ENCODE measurements at places on chromosomes 13 and 19.

DNA sequence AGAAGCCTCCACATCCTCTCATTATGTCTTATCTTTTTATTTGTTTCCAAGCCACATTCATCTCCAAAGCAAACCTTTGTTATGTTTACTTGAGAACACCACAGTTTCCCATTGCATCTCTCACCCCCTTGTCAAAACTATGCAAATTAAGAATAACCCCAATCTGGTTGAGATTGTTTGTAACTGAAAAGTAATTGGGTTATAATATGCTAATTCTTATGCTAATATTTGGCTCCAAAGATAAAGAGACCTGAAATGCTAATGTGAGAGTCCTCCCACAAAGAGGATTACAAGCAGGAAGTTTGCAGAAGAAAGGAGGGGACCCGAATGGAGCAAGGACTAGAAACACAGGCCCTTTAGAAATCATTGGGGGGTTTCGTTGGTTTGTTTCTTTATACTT lies 92.9 kb upstream of the UBL3 start:
- DNase-seq, result no peak

DNA sequence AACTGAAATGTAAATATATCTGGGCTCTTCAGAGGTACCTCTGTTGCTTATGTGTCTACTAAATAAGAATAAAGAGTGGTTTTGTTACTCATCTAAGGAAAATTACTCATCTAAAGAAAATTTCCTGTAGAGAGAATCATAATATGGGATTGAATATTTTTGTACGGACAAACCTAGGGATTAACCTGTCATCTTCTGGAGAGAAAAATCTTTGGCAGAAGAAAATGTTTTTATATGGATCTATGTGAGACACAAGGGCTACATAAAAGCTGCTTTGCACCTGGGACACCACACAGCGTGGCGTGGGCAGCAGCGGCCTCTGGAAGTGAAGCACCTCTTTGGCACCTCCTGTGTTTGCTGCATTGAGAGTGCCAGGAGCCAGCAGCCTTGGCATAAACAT lies 242.9 kb upstream of the DACH1 start:
- no peak for DNase-seq

DNA sequence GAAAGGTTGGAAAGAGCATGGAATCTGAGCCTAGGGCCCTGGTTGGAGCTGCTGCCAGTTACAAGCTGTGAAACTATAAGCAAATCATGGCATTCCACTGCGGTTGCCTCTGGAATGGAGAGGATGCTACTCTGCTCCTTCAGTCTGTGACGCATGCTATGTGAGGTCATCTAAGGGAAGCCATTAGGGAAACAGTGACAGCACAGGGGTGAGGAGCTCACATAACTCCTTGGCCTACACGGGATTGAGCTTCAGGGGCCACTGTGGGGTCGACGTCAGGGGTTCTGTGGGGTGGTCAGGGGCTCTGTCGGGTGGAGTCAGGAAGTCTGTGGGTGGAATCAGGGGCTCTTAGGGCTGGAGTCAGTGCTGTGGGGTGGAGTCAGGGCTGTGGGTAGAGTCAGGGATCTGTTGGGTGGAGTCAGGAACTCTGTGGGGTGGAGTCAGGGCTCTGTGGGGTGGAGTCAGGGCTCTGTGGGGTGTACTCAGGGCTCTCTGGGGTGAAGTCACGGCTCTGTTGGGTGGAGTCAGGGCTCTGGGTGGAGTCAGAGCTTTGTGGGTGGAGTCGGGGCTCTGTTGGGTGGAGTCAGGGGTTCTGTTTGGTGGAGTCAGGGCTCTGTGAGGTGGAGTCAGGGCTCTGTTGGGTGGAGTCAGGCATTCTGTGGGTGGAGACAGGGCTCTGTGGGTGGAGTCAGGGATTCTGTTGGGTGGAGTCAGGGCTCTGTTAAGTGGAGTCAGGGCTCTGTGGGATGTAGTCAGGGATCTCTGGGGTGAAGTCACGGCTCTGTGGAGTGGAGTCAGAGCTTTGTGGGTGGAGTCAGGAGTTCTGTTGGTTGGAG lies 35.8 kb upstream of the MEDAG start:
- no peak for DNase-seq

- DNase-seq, result no peak
These were observed 4.7 kb upstream of the GSK3A start for GRCh38 chr19:42246922-42247639.

GRCh38 chr13:37966266-37966665 lies 96.7 kb upstream of the TRPC4 start:
- no peak for DNase-seq

DNA sequence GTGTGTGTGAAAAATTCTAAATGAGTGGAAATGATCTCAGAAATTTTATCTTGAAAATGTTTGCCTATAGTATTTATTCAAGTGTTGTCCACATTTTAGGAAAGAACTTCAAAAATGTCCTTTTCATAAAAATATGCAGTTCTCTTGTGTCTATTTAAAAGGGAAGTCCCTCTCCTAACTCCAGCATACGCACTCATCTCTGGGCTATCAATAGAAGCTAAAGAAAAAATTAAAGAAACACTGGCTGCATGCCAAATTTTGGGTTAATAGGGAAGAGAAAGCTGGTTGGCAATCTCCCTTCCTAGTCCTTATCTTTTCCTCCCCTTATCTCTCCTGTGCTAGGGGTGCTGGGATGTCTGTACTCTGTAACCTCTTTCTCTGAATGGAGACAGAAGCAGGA lies 313.3 kb downstream of the ENOX1 start:
- no peak for DNase-seq

DNA sequence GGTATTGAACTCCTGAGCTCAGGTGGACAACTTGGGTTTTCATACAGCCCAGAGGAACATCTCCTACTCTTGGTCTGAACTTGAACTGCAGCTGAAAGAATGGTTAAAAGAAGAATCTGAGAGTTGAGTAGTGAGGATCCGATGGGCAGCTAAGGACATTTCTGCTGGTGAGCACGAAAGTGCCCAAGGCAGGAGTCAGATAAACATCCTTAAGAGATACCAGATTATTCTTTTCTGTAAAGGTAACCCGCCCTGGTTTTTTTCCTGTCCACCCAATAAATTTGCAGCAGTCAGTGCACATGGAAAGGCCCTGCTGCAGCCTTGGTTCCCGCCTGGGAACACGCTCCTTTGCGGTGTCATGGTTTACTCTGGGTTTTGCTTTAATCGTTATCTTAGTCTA lies 78.4 kb upstream of the ARHGEF7 start:
- DNase-seq, result no peak

GRCh38 chr13:26678796-26679195 lies 81.8 kb downstream of the GPR12 start:
- DNase-seq, result no peak

GRCh38 chr19:13260883-13261653 lies 110.9 kb downstream of the IER2 start:
- DNase-seq, result no peak

- no peak for DNase-seq
These were observed 127.3 kb upstream of the EDNRB start for GRCh38 chr13:78045916-78046315.

DNA sequence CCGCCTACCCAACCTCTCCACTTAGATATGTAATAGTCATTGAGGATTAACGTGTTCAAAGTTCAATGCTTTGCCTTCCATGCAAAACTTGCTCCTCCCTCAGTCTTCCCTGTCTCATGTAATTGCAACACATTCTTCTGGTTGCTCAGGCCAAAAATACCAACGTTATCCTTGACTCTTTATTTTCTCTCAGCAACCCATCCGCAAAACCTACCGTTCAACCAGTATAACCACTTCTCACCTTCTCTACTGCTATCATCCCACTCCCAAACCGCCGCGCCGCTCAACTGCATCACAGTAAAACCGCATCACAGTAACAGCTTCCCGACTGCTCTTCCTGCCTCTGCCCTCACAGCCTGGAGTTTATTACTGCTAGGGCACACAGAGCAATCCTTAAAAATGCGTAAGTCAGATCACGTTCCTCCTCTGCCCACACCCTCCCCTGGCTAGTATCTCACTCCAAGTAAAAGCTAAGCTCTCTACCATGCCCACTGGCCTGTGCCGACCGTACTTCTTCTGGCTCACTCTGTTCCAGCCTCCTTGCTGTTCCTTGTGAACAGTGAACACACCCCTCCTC lies 8.2 kb downstream of the MTIF3 start:
- DNase-seq, result no peak

- no peak for DNase-seq
These were observed 30.6 kb upstream of the FAM216B start for GRCh38 chr13:42750794-42751193.

- no peak for DNase-seq
These were observed 58.2 kb downstream of the EFNB2 start for GRCh38 chr13:106477303-106477702.

- DNase-seq, result no peak
These were observed 55.7 kb downstream of the GGACT start for GRCh38 chr13:100532836-100533435.

DNA sequence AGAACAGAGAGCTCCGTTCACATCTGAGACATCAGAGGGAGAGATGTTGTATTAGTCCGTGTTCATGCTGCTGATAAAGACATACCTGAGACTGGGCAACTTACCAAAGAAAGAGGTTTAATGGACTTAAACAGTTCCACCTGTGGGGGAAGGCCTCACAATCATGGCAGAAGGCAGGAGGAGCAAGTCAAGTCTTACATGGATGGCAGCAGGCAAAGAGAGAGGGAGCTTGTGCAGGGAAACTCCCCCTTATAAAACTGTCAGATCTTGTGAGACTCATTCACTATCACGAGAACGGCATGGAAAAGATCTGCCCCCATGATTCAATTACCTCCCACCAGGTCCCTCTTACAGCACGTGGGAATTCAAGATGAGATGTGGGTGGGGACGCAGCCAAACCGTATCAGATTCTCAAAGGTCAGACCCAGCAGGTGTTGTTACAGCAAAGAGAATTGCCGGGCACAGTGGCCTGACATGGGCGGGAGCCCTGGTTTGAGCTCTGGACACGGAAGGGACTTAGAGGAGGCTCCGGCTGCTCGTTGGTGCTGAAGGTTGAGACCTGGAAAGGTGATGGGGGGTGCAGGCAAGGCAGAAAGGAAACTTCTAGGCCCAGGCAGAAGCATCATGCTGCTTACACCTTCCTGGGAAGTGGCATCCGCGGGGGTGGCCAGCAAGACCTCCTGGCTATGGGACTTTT lies 33.1 kb downstream of the PEX11G start:
- DNase-seq, result no peak

DNA sequence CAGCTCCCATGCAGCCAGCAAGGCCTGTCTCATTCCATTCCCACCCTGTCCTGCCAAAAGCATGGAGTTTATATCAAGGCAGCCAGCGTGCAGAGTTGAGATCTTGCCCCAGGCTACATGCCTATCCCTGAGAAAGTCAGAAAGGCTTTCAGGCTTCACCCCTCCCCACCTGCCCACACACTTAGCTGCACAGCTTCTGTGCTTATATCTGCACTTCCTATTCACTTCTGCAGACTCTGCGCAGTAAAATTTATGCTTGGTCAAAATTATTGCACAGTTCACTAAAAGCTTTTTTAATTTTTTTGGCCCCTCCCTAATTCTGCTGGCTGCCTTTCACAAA lies 12.5 kb upstream of the ZNF675 start:
- no peak for DNase-seq

DNA sequence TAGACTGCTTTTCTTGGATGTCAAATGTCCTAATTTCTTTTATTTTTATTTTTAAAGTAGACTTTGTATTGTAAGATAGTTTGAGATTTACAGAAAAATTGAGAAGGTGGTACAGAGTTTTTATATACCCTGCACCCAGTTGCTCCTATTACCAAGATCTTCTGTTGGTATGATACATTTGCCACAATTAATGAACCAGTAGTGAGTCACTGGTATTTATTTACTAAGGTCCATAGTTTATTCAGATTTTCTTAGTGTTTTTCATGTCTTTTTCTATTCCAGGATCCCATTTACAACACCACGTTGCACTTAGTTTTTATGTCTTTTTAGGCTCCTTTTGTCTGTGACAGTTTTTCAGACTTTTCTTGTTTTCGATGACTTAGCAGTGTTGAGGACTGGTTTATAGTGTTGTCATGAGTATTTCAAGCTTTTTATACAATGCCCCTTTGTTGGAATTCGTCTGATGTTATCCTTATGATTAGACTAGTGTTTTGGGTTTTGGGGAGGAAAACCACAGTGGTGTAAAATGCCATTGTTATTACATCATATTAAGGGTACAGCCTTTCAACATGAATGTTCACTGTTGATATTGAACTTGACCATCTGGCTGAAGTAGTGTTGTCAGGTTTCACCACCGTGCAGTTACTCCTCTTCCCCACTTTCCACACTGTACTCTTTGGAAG lies 35.9 kb downstream of the COG3 start:
- no peak for DNase-seq

DNA sequence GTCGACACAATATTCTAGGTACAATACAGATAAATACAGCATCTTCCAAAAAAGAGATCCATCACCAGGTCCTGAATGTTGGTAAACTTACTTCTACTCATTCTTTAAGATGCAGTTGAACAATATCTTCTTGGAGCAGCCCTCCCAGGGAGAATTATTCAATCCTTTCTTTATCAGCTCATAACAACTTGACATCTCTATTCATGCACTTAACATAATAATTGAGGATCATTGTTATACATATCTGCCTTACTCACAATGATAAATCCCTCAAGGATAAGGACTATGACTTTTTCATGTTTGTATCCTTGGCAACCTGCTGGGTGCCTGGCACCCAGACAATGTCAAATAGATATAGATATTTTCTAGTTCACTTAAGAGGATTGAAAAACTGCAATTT lies 219.5 kb downstream of the POU4F1 start:
- no peak for DNase-seq

DNA sequence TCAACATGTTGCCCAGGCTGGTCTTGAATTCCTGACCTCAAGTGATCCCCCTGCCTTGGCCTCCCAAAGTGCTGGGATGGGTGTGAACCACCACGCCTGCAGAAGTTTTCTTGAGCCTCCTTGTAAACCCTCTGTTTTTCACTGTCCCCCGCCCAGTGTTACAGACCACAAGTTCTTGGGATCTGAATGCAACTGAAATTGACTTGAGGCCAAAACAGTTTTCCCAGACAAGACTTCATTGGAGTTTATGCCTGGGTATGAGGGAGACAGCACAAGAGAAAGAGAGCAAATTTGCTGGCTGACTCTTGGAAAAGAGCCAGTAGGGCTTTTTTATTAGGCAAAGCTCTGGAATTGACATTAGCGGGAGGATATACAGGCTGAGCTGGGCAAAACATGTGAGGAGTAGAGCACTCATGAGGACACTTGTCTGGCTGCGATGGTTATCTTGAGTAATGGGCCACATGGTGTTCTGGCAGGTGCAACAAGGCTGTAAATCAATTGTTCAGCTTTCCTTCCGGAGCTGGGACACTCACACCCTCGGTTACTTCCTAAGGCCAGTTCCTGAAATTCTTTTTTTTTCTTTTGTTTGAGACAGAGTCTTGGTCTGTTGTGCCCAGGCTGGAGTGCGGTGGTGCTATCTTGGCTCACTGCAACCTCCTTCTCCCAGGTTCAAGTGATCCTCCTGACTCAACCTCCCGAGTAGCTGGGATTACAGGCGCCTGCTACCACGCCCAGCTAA lies 12.7 kb upstream of the HNRNPL start:
- no peak for DNase-seq

All from activated T-cell treated with anti-CD3 and anti-CD28 coated beads for 4 hours (primary cell).